ENCODE measurements at places on chromosomes 1 and 21. TPM values are rescaled to one million over a fixed set of nuclear protein-coding genes. Genes with fewer than 3 reads are reported as not detected.

- H3K27ac ChIP-seq, result peak overlapping the region; percentile 39
- peak overlapping the region; percentile 11 for H3K4me3 ChIP-seq
- DNase-seq, result no peak
- peaks cover 24% of the 10 kb centered on the region for H3K36me3 ChIP-seq
- peaks cover 71% of the 10 kb centered on the region for H3K4me1 ChIP-seq
Observed at GRCh38 chr1:156490401-156491032, 10.1 kb downstream of the MEF2D start.

The FAM3B gene
- not detected for total RNA-seq

DNA sequence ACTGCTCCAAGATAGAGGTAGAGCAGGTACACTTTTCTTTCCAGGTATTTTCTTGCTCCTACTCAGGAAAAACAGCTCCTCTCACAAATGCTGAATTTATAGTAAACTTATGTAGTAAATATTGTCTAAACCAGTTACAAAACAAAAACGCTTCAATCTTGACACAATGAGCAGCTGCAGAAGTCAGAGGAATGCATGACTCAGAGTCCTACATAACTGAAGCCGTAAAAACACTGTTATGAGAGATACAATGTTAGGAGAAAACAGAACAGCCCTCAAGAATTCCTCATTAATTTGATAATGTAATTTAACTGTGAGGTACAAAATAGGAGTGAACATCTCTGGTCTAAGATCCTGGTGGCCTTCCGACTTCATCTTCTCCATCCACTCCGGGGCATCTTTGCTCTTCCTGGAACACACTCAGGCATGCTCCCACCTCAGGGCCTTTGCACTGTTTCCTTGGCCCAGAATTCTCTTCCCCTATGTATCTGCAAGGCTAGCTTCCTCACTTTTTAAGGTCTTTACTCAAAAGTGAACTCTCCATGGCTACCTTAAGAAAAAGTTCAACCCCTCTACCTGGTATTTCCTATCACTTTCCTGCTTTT is 138.5 kb downstream of the SLC45A1 start:
- H3K27me3 ChIP-seq, result no peaks in the 10 kb centered on the region
- DNase-seq, result no peak
- no peak overlapping the region for H3K4me3 ChIP-seq
- H3K36me3 ChIP-seq, result peaks cover 26% of the 10 kb centered on the region

GRCh38 chr1:107670397-107671040 is 294.5 kb downstream of the VAV3 start:
- no peaks in the 10 kb centered on the region for H3K36me3 ChIP-seq
- no peaks in the 10 kb centered on the region for H3K4me1 ChIP-seq
- no peaks in the 10 kb centered on the region for H3K27me3 ChIP-seq
- no peak for DNase-seq

GRCh38 chr1:171258429-171258828 is 10.1 kb downstream of the FMO1 start:
- H3K27me3 ChIP-seq, result peaks cover 13% of the 10 kb centered on the region
- no peaks in the 10 kb centered on the region for H3K4me1 ChIP-seq
- H3K36me3 ChIP-seq, result no peaks in the 10 kb centered on the region
- DNase-seq, result no peak

DNA sequence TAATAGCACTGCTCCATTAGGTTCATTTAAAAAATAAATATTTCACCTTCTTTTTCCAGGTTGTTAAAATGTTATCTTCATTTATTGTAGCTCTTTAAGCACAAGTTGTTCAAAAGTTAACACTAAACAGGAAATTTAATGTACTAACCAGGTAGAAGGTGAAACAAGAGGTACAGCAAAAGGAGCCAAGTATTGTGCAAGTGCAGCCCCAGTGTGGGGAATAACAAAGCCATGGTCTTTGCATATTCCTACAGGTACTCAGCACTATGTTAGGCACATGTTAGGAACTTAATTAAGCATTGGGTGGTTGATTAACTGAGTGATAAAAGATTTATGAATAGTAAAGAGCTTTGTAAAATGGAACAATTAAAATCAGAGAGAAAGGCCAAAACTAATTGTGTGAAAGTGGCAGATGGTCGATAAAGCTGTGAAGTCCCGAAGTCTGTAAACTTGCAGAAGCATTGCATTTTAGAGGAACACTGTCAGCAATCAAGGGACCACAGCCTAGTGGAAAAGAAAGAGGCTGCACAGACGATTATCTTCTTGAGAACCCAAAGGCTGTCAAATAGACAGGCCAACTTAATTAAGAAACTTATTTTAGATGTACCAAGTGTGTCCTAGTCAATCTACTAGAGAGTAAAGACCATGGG is 185.8 kb downstream of the SLC44A5 start:
- no peaks in the 10 kb centered on the region for H3K27me3 ChIP-seq
- no peak overlapping the region for H3K4me3 ChIP-seq
- no peaks in the 10 kb centered on the region for H3K4me1 ChIP-seq
- no peak overlapping the region for H3K27ac ChIP-seq
- no peak for DNase-seq

- no peaks in the 10 kb centered on the region for H3K4me1 ChIP-seq
- H3K27me3 ChIP-seq, result no peaks in the 10 kb centered on the region
- no peak for DNase-seq
- H3K27ac ChIP-seq, result no peak overlapping the region
- no peaks in the 10 kb centered on the region for H3K36me3 ChIP-seq
Observed at GRCh38 chr1:216330262-216330661, 93.0 kb downstream of the USH2A start.

The BATF3 gene
- total RNA-seq, result 249 TPM

The PDC gene
- not detected for total RNA-seq

- no peak overlapping the region for H3K27ac ChIP-seq
- H3K4me3 ChIP-seq, result no peak overlapping the region
- peaks cover 6% of the 10 kb centered on the region for H3K36me3 ChIP-seq
- H3K27me3 ChIP-seq, result no peaks in the 10 kb centered on the region
- H3K4me1 ChIP-seq, result peaks cover 8% of the 10 kb centered on the region
- DNase-seq, result no peak
Observed at GRCh38 chr1:204483791-204484190, 10.8 kb downstream of the PIK3C2B start.

GRCh38 chr1:6248932-6249738 is 5.2 kb downstream of the HES3 start:
- DNase-seq, result no peak
- no peaks in the 10 kb centered on the region for H3K36me3 ChIP-seq
- no peak overlapping the region for H3K4me3 ChIP-seq
- peaks cover 46% of the 10 kb centered on the region for H3K27me3 ChIP-seq

DNA sequence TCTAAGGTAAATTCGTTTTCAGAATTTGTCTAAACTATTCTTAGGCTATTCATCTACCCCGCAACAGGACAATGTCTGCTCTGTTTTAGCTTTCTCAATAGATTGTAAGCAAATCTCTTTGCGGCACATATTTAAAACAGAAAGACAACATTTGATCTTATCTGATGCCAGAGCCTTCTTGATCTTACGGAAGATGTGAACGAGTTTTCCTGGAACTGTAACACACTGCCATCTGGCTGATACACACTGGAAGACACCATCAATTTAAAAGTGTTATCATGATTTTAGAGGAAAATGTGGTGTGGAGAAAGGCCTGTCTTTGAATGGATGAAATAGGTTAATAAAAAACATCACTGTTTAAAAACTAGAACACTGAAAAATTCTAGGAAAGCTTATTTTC is 36.1 kb downstream of the COA6 start:
- no peak for DNase-seq
- H3K27ac ChIP-seq, result peak overlapping the region; percentile 92
- H3K4me1 ChIP-seq, result peaks cover 35% of the 10 kb centered on the region
- peak overlapping the region; percentile 74 for H3K4me3 ChIP-seq

- no peak overlapping the region for H3K4me3 ChIP-seq
- H3K36me3 ChIP-seq, result no peaks in the 10 kb centered on the region
- no peaks in the 10 kb centered on the region for H3K4me1 ChIP-seq
- DNase-seq, result no peak
Observed at GRCh38 chr21:17631195-17631594, 18.5 kb upstream of the BTG3 start.

- H3K27ac ChIP-seq, result no peak overlapping the region
- no peak for DNase-seq
- peak overlapping the region; percentile 53 for H3K4me3 ChIP-seq
- H3K36me3 ChIP-seq, result no peaks in the 10 kb centered on the region
- H3K27me3 ChIP-seq, result peaks cover 30% of the 10 kb centered on the region
Observed at GRCh38 chr1:184152434-184152898, 100.9 kb downstream of the TSEN15 start.

- no peaks in the 10 kb centered on the region for H3K36me3 ChIP-seq
- no peak overlapping the region for H3K4me3 ChIP-seq
- DNase-seq, result no peak
- no peak overlapping the region for H3K27ac ChIP-seq
- H3K27me3 ChIP-seq, result no peaks in the 10 kb centered on the region
- no peaks in the 10 kb centered on the region for H3K4me1 ChIP-seq
Observed at GRCh38 chr21:28100366-28100765, 892.3 kb downstream of the LTN1 start.

GRCh38 chr1:146019231-146020057 is 2.1 kb downstream of the HJV start:
- DNase-seq, result no peak
- H3K27me3 ChIP-seq, result peaks cover 71% of the 10 kb centered on the region
- H3K4me1 ChIP-seq, result peaks cover 5% of the 10 kb centered on the region
- no peak overlapping the region for H3K27ac ChIP-seq

- no peak for DNase-seq
- no peaks in the 10 kb centered on the region for H3K36me3 ChIP-seq
- no peak overlapping the region for H3K4me3 ChIP-seq
- no peaks in the 10 kb centered on the region for H3K4me1 ChIP-seq
- no peaks in the 10 kb centered on the region for H3K27me3 ChIP-seq
Observed at GRCh38 chr1:194081444-194081843, 895.0 kb upstream of the B3GALT2 start.

DNA sequence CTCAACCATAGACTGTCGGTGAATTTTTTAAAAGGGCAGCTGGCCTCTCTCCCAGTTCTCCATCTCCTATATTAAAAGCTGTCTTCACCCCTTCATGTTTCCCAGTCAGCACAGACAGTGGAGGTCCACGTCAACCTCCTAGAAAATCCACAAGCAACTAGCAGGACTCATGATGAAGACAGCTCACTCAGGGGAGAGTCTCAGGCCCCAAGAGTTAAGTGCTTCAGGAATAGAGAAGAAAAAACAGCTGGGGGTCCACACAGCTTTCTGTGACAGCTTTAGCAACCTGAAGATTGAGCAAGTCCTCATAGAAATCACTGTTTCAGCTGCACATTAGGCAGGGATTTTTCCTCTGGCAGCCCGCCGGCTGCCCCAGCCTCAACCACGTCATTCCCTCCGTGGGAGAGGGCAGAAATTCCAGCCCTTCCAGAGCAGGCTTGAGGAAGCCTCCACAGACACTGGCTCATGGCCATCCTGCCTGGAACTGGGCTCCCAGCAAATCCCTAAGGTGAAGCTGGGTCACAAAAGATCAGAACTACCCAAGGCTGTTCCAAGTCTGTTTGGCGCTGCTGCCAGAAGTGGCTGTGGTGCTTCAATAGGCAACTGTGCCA is 15.2 kb downstream of the GPR161 start:
- H3K36me3 ChIP-seq, result no peaks in the 10 kb centered on the region
- no peak overlapping the region for H3K27ac ChIP-seq
- peaks cover 42% of the 10 kb centered on the region for H3K27me3 ChIP-seq
- DNase-seq, result no peak
- no peaks in the 10 kb centered on the region for H3K4me1 ChIP-seq

DNA sequence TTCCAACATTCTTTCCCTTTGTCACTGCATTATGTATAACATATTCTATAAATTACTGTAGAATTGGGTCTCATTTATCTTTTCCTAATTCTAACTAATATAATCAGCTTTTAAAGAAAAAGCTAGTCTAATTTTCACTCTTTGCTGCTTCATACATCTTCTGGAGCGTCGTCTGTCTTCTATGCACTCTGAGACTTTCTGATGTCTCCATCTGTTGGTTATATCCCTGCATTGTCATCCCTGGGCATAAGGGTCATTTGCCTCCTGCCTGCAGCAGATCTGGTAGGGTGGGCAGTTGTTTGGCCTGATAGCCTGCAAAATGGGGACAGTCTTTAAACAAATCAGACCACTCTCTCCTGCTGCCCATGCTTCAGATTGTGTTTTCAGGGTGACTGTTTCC is 40.8 kb upstream of the DYNLT5 start:
- H3K4me3 ChIP-seq, result no peak overlapping the region
- H3K27ac ChIP-seq, result no peak overlapping the region
- H3K36me3 ChIP-seq, result no peaks in the 10 kb centered on the region
- no peaks in the 10 kb centered on the region for H3K4me1 ChIP-seq

GRCh38 chr1:202615501-202616354 is 94.5 kb downstream of the SYT2 start:
- H3K4me1 ChIP-seq, result peaks cover 21% of the 10 kb centered on the region
- no peak for DNase-seq
- no peaks in the 10 kb centered on the region for H3K36me3 ChIP-seq
- peak overlapping the region; percentile 4 for H3K27ac ChIP-seq
- no peak overlapping the region for H3K4me3 ChIP-seq

- H3K27me3 ChIP-seq, result peaks cover 2% of the 10 kb centered on the region
- H3K4me3 ChIP-seq, result no peak overlapping the region
- H3K36me3 ChIP-seq, result no peaks in the 10 kb centered on the region
- no peak for DNase-seq
- H3K4me1 ChIP-seq, result no peaks in the 10 kb centered on the region
- no peak overlapping the region for H3K27ac ChIP-seq
Observed at GRCh38 chr1:33660956-33661355, 188.5 kb downstream of the ZSCAN20 start.

GRCh38 chr1:21855257-21856096 is 43.4 kb downstream of the LDLRAD2 start:
- H3K4me1 ChIP-seq, result peaks cover 5% of the 10 kb centered on the region
- no peak for DNase-seq
- H3K4me3 ChIP-seq, result no peak overlapping the region
- H3K27me3 ChIP-seq, result no peaks in the 10 kb centered on the region
- H3K36me3 ChIP-seq, result no peaks in the 10 kb centered on the region

The AMPD1 gene
- not detected for total RNA-seq

DNA sequence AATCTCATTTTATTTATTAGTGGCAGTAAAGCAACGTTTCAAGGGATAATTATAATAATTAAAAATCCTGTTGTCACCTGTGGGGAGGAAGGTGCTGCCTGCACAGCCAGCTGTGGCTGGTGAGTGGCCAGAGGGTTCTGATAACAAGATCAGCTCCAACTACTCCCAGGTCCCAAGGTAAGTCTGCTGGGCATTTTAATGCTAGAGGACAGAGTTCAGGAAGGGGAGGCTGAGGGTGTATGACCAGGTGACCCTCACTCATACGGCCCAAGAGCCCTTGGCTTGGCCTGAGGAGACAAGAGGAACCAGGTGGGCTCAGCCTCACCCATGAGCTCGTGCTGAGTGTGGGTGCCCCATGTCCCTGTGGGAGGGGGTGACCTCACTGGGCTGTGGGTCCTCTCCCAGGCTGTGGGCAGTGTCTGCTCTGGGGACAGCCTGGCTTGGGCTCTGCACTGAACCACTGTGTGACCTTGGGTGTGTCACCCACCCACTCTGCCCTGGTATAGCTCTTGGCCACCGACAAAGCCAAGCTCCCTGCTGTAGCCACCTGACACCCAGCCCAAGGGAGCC is 223.8 kb downstream of the PTPRU start:
- H3K4me1 ChIP-seq, result no peaks in the 10 kb centered on the region
- H3K27ac ChIP-seq, result no peak overlapping the region
- peaks cover 2% of the 10 kb centered on the region for H3K27me3 ChIP-seq
- DNase-seq, result no peak
